ENCODE measurements at places on chromosomes 5 and 9.

GRCh38 chr5:117473165-117473564 lies 898.5 kb upstream of the SEMA6A start:
- no peak for DNase-seq

GRCh38 chr5:142511358-142511757 lies 174.5 kb downstream of the FGF1 start:
- no peak for DNase-seq

GRCh38 chr5:44774279-44774880 lies 34.4 kb upstream of the MRPS30 start:
- no peak for DNase-seq

GRCh38 chr5:124524552-124525232 lies 221.7 kb downstream of the ZNF608 start:
- DNase-seq, result no peak

DNA sequence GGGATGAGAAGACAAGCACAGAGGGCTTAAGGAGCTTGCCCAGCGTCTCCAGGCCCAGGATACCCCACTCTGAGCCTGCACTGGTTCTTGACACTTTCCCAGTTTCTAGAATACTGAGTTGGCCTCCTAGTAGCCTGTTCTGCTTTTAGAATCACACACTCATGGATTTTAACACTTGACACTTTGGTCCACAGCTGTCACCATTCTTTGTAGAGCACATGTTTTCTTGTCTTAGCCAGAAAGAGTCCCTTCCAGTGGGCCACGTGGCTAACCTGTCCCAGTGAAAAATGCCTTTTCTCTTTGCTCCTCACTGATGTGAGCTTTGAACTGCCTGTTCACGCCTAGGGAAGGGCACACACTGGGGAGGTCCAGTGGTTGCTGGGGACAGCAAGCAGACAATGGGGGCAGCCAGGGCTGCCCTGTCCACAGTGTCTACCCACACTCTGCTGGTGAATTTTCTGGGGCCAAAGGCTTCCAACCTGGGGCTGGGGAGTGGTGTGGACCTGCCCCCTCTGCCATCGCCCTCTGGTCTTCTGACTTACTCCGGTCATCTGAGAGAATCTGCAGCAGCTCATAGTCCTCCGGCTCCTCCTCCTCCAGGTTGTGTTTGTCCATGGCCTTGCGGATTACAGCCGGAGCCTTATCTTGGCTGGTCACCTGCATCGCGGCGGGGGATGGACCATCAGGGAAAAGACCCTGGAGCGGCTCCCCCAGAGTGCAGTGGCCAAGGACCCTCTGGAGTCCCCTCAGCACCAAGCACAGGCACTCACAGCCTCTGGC lies 21.1 kb downstream of the RALGDS start:
- no peak for DNase-seq

- DNase-seq, result no peak
Measured at GRCh38 chr9:113707953-113708695, 168.0 kb upstream of the ZNF618 start.

DNA sequence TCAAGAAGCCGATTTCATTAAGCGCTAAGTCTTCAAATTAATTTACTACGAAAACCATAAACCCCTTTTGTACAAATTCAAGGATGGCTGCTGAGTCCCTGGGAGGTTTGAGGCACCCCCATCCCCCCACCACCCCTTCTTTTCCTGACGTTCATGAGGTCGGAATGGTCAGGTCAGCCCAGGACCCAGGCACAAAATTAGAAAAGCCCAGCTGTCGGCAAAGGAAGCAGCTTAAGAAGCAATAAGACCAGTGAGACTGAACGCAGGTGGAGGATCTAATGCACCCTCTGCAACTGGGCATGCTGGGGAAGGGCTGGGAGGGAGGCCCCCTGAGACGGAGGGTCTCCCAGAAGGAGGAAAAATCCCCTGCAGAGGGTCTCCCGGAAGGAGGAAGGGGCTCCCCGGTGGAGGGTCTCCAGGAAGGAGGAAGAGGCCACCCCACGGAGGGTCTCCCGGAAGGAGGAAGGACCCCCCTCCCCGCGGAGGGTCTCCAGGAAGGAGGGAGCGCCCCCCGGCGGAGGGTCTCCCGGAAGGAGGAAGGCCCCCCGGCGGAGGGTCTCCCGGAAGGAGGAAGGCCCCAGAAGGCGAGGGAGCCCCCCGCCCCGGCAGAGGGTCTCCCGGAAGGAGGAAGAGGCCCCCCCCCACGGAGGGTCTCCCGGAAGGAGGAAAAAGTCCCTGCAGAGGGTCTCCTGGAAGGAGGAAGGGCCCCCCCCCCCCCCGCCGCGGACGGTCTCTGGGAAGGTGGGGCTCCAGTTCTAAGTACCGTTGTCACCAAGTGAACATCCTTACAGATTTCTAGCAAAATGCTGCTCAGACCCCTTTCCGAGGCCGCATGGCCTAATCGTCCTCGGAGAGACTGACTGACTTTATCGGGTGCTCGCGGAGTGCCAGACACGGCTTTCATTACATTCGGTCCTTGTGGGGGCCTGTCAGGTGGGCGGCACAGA lies 74.4 kb upstream of the FCN1 start:
- DNase-seq, result no peak

DNA sequence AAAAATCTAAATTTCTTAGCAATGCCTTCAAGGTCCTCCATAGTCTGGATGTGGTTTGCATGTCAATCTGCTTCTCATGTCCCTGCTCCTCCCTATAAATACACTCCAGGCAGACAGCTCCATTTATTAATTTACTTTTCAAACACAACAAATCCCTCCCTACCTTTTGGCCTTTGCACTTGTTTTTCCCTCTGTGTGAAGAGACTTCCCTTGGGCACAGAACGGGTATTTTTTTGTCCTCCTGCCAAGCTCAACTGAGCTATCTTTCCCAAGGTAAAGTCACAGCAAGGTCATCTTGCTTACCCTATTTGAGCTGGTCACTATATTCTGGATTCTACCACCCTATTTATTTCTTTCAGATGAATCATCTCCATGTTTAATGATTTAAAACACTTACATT lies 159.6 kb upstream of the ANKH start:
- no peak for DNase-seq

- no peak for DNase-seq
Measured at GRCh38 chr9:88998911-88999310, 7.6 kb downstream of the S1PR3 start.

DNA sequence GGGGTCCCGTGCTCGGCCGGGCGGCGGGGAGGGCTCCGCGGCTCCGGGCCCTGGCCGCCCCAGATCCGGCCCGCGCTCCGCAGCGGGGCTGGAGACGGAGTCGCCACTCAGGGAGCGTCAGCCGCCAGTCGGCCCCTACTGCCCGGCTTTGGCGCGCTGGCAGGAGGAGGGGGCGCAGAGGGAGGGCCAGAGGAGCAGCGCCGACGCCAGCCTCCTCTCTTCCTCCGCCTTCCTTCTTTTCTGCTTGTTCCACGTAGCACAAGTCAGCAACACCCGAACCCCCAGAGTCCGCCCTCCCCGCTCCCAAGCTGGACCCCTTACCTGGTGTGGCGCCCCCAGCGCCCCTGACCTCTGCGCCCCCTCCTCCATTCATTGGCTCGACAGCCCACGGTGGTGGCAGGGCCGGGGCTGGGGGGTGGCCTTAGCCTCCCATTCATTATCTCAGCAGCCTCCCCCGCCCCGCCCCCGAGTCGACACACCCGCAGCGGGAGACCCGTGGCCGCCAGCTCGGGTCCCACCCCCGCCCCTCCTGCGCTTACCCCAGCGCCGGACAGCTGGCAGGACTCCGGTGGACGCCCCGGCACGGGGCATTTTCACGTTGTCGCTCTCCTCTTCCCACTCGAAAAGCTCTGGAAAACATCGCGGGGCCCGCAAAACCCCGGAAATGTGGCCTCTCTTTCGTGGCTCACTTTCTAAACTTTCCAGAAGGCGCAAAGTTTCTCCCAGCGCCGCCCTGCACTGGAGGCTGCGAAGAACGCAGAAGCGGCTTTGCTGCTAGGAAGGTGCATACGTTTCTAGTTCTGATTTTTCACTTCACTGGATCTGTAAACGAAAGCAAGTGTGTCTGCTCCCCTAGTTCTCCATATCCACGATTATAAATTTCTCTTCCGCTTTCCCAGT lies at the start of gene LPAR1:
TSS of gene LPAR1 (minus strand) at position 140 of the 900 bp plus-strand sequence. CDS start 66,353 bp downstream, outside the sequence.
- no peak for DNase-seq

GRCh38 chr5:83482961-83483360 lies 11.4 kb downstream of the VCAN start:
- DNase-seq, result no peak

DNA sequence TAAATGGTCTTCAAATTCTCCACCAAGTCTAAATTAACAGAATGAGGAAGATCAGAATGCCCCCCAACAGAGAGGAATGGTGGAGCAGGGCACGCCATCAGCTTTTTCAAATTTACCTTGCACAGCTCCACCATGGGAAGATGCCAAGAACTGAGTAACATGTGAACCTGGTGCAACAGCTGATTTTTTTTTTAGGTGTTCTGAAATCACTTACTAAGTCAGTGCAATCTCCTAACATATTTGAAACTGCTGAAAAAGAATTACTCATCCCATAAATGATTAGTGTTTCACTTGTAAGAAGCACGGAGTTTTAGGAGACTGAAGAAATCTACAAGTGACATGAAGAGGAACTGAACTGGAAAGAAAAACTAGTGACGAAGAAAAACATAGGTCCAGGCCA lies 5.1 kb downstream of the TMEM245 start:
- DNase-seq, result no peak

- DNase-seq, result no peak
Measured at GRCh38 chr9:78273761-78274160, 23.2 kb upstream of the PSAT1 start.

DNA sequence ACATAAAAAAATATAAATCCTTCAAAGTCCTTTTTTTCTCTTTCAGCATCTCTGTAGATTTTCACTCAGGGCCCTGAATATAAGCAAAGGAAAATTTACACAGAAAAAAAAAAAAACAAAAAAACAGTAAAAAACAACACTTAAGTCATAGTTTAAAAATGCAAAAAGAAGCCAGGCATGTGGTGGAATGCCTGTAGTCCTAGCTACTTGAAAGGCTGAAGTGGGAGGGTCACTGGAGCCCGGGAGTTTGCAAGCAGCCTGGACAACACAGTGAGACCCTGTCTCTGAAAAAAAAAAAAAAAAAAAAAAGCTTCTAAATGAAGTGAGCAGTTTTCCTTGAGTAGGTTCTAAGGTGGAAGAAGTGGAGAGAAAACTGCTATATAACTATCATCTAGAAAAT lies 55.0 kb upstream of the BNC2 start:
- no peak for DNase-seq

DNA sequence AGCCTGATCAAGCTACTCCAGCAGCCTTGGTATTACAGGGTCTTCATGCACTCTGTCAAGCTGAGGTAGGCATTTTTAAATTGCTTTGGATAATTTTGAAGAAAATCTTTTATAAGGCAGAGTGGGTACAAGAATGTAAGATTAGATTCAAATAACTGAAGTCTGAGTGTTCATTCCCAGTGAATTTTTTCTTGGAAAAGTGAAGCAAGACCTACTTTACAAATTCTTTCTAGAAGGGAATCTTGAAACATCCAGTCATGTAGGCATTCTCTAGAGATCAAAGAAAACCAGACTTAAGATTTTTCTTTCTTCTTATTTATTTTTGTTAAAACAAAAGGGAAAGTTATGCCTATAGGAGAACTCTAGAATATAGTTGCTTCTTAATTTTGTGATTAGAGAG lies 139.0 kb downstream of the FOCAD start:
- DNase-seq, result no peak

GRCh38 chr5:112968411-112969106 lies 8.0 kb upstream of the DCP2 start:
- no peak for DNase-seq

DNA sequence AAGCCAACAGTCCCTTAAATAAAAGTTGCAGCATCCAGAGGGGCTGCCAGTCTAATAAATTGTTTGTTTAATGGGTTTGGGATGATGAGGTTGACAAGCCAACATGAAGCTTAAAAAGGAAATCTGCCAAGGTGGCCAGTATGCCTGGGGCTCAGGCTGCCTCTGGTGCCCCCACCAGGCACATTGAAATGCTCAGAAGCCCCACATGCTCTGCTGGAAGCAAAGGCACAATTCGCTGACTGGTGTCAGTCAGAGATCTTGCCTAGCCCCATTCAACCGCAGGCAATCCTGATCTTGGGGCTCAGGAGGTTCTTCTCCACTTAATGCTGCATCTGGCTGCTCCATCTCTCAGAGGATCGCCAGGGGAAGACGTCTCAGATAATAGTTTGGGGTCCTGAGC lies 44.2 kb upstream of the TCERG1 start:
- no peak for DNase-seq

- DNase-seq, result no peak
Measured at GRCh38 chr9:93436655-93437407, 14.7 kb upstream of the FAM120A start.

GRCh38 chr9:92496396-92497176 lies 14.3 kb upstream of the ASPN start:
- no peak for DNase-seq

DNA sequence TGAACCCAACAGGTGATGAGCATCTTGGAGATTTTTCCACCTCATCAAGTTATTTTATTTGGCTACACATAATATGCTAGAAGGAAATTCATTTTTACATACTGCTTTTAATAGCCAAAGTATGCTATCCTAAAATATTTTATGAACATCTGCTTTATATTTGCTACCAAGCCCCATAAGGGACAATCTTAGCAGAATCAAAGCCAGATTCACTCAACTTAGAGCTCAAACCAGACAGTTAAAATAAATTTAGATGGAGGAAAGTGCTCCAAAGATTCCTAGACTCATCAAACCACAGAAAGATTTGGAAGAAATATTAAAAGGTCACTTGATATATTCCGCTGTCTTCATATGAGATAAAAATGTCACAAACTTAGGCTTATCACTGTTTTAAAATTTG lies 637.1 kb upstream of the CCNG1 start:
- no peak for DNase-seq

DNA sequence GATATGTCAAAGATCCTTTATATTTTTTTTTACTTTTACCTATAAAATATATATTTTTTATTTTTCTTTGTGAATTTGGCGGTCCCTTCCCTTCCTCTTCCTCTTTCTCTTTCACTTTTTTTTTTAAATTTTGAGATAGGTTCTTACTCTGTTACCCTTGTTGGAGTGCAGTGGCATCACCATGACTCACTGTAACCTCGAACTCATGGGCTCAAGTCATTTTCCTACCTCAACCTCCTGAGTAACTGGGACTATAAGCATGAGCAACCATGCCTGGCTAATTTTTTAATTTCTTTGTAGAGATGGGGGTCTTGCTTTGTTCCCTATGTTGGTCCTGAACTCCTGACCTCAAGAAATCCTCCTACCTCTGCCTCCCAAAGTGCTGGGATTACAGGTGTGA lies 258.0 kb upstream of the CLINT1 start:
- DNase-seq, result no peak

- DNase-seq, result no peak
Measured at GRCh38 chr5:73912821-73913271, 286.9 kb downstream of the ARHGEF28 start.

DNA sequence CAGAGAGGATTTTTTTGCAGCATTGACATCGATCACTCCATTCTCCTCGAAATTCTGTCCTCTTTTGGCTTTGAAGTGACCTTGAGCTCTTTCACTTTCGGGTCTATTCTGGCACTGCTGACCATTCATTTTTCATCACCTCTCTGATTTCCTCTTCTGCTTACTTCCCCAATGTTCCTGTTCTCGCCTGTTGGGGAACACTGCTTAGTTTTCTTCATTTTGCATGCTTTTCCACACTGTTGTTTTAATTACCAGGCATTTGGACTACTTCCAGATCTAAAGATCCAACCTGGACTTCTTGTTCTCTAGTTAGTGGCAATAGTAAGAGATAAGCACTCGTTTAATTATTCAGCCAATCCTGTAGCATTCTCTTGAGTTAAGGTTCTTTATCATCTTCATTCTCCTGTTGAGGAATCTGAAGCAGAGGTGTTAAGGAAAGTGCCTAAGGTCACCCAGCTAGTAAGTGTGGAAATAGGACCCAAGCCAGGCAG lies 53.4 kb downstream of the MAN2A1 start:
- DNase-seq, result no peak

- DNase-seq, result no peak
Measured at GRCh38 chr5:50733741-50734140, 67.3 kb downstream of the PARP8 start.
